Fibroblast of the aortic adventitia (primary cell): ENCODE measurements at places on chromosomes 3 and 15.

DNA sequence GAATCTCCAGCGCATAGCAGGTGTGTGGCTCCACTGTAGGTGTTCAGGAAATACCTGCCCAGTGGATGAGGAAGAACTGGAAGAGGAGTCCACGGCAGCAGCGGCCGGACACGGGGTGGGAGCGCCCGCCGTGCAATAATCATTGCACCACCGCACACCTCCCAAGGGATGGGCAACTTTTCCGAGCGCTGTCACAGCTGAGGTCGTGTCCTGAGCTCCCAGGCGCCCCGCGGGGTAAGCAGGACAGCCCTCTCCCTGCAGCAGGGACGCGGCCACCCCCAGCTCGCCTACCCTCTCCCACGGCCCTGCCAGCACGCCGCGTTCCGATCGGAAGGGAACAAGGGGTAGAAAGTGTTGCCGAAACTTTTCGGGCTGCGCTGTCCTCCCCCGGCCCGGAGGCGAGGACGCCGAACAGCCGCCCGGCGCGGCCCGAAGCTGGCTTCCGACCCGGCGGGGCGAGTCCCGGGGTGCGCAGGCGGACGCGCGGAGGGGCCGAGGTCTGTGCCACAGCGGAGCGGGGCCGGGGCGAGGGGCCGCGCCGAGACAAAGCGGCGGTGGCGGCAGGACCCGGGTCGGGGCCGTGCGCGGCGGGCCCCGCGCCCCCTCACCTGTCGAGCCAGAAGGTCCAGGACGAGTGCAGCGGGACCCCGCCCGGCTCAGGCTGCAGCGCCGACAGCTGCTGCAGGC is 475 bp downstream of the EIF4E3 start:
- no peak for DNase-seq

GRCh38 chr3:188179006-188179966 is 25.3 kb downstream of the LPP start:
- peak; percentile 83 for DNase-seq

DNA sequence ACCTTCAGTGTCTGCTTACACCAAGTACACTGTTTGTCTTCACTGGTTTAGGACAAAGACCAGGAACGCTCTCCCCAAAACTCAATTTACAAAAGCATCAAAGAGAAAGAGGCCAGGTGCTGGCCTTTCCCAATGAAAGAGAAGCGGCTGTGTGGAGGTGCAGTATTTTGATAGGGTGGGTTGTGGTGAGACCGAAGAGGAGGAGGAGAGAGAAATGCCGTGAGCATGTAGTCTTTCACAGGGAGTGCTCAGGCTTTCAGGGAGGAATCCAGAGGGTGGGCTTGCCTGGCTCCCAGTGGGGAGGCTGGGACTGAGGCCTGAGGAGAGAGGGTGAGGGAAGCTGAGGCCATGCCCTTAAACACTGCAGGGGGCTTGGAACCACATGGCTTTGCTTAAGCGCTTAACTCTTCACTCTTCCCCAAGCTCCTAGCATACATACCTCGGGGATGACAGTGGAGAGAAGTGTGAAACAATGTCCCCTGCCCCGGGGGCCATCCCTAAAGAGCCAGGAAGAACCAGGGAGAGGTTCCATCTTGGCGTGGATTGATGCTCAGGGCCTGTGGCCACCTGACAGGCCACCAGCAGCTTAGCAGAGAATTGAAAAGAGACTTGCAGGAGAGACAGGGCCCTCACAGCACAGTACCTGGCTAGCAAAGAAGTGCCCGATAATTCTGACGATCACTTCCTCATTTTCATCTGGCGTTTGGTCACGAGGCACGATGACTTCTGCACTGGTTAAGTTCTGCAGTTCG is 60.5 kb downstream of the SENP2 start:
- no peak for DNase-seq

DNA sequence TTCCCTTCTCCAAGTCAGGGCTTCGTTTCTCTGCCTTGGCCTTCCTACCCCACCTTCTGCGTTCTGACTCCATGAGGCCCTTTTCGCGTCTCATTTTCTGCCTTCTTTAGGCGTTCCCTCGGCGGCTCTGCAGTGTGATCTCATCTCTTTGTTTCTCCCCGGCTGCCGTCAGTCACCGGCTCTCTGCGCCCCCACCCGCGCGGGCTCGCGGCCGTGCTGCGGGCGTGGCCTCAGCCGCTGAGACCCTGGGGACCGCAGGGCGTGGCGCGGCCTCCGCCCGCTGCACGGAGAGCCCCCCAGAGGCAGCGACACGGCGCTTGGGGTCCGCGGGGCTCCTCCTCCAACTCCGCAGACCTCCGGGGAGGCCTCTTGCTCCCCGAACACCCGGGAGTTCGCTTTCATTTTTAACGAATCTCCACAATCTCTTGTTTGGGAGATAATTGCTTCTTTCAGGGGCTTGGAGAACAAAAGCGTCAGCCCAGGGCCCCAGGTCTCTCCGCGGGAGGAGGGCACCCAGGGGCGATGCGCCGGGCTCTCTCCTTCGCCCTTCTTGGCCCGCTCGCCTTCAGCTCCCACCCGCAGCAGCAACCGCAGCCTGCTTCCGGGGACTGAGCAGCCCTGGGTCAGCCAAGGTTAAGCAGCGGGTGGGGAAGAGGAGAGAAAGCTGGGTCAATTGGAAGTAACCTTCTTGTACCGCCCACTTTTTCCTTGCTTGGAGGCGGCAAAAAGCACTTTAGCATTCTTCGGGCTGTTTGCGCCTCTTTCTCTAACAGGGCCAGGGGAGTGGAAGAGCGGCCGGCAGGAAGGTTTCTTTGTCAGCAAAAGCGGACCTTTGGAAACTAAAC is 35.2 kb downstream of the GAP43 start:
- peak; percentile 89 for DNase-seq

- DNase-seq: no peak
Observed at GRCh38 chr3:48544141-48544540, 12.5 kb downstream of the PFKFB4 start.

- peak; percentile 12 for DNase-seq
Observed at GRCh38 chr15:34582461-34583371, 735 bp downstream of the GOLGA8B start.

DNA sequence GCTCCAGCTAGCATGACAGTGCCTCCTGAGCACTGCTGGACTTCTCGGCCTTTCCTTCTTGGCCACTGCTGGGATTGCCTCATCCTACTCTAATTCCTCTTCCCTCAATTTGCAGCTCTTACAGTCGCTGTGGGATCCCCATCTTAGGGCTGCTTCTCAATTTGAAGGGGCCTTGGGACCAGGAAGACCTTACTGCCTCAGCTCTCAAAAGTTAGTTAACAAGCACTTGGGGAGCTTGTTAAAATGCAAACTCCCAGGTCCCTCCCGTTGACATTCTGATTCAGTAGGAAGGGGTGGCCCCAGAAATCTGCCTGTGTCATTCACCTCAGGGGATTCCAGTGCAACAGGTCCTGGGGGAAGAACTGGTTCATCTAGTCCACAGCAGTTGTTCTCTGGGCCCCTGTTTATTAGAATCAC is 14.8 kb downstream of the BDH1 start:
- no peak for DNase-seq

- DNase-seq: no peak
Observed at GRCh38 chr3:37347941-37348340, 173.6 kb upstream of the LRRFIP2 start.

DNA sequence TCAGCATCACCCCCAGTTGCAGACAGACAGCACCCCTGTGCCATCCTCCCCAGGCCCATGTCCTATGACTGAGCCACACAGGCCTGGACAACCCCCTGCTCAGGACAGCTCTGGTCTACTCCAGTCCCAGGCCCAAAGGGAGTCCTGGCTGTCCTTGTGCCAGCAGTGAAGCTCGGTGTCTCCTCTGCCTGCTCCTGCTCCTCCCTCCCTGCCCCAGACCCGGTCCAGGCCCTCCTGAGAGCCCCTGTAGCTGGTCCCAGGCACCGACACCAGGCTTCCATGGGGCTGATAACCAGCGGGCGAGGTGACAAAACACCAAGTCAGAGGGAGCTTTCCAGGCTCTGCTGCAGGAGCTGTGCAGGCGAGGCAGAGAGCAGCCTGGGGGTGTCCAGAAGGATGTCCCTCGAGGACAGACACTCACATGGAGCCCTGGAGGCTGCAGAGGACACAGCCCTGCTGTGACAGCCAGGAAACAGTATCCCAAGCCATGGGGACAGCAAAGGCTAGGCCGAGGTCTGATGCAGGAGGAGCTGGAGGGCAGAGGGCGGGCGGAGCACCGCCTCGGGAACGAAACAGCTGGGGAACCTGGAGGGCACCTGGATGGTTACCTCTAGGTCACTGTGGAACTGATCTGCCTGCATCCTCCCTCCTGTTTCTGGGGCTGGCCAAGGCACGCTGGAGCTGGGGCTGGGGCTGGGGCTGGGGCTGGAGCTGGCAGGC is 103.8 kb upstream of the PRR20G start:
- DNase-seq: no peak

DNA sequence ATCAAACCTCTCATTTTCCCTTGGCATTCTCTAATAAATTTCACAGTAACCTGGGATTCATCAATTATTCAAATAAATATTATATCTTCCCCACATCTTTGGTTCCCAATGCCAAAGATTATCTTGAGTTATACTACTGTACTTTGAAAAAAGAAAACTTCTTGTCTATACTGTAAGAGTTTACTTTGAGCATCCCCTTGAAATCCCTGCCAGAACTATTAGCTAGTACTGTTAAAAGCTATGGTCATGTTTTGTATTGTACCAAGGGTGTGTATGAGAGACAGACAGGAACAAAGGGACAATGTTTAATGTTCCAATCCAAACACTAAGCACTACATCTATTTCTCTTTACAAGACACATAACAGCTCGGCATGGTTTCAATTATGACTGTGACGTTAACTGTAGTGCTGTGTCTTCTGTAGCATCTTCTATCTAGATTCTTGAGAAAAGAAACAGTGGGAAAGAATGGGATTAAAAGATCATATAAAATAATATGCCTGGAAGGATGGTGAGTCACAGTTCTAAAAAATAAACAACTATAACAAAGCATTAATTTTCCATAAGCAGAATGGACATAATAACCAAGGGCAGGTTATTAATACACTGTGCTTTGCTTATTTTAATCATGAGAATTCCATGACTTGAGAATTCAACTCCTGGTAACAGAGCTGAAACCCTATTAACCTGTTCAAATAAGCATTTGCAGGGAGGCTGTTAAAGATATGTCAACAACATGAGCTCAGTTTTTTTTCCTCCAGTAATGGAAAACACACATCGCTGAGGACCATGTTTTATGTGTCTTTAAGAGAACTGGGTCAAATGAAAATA is 71.1 kb downstream of the ALDH1A2 start:
- DNase-seq: no peak

DNA sequence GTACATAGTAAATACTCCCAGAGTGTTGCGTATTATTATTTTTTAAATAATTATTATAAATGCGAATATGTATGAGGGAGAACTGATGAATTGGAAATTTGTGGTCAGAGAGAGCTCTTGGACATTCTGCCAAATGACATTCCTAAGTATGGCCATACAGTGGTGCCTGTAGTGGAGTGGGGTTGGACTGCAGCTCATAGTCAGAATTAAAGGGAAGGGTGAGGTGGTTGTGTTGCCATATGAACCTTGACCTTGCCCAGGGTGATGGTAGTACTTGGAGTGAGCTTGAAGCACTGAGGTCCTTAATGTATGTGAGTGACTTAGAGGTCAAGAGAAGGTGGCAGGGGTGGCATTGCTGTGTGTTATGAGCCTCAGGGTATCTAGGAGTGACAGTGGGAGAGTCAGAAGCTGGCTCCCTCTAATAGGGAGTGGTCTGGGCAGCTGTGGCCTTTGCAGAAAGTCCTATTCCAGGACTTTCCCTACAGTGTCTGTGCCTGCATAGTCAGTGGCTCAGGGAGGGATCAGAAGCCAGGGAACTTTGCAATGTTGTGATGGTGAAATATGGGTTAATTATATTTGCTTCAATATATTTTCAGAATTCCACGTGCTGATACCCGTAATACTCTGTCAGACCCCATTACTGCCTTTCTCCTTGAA is 26.2 kb downstream of the PDE8A start:
- DNase-seq: no peak

DNA sequence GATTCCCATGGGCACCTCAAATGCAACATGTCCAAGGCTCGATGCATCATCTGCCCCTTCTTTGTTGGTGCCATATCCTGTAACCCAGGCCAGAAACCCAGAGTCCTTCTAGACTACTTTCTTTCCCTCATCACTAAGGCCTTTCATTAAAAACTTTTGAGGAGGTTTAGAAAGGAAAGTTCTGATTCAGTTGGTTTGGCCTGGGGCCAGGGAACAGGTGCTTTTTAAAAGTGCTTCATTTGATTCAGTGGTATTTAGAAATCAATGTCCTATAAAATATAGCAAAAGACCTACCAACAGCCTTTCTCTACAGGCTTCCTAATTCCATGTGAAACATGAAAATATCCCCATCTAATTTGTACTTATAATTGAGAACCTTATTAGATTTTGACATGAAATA is 341.9 kb upstream of the RORA start:
- no peak for DNase-seq

GRCh38 chr3:30343067-30343831 is 263.2 kb upstream of the TGFBR2 start:
- no peak for DNase-seq

- DNase-seq: no peak
Observed at GRCh38 chr3:113802795-113803455, 35.7 kb upstream of the GRAMD1C start.

- no peak for DNase-seq
Observed at GRCh38 chr3:88142094-88142624, 7.6 kb upstream of the C3orf38 start.

- no peak for DNase-seq
Observed at GRCh38 chr3:188791311-188791710, 380.5 kb upstream of the TPRG1 start.

DNA sequence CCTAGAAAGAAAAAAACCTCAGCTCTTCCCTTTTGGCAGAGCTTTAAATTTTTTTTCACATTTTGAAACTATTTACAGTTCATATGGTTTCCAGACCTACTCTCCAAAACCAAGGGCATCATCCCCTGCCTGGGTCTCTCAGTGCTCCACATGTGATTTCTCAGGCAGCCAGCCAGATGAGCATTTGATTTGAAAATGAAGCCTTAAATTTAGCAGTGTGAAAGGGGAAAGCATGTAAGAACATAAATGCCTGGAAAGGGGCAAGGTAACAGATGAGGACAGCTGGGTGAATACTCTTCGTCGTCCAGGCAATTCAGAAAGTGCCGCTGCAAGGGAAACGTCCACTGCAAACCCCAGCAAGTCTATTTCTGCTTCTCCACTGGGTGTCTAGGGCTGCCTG is 94.8 kb downstream of the ATP8B4 start:
- DNase-seq: peak; percentile 54

GRCh38 chr3:380801-381200 is 184.2 kb downstream of the CHL1 start:
- DNase-seq: no peak

- peak; percentile 90 for DNase-seq
Observed at GRCh38 chr15:51144021-51144532, 49.4 kb upstream of the TNFAIP8L3 start.

GRCh38 chr3:186417791-186418190 is 55.8 kb upstream of the DGKG start:
- peak; percentile 40 for DNase-seq
